ENCODE measurements at places on chromosomes 2 and 18.

- DNase-seq, result no peak
Observed at GRCh38 chr2:94997981-94998930, 27.3 kb upstream of the MAL start.

DNA sequence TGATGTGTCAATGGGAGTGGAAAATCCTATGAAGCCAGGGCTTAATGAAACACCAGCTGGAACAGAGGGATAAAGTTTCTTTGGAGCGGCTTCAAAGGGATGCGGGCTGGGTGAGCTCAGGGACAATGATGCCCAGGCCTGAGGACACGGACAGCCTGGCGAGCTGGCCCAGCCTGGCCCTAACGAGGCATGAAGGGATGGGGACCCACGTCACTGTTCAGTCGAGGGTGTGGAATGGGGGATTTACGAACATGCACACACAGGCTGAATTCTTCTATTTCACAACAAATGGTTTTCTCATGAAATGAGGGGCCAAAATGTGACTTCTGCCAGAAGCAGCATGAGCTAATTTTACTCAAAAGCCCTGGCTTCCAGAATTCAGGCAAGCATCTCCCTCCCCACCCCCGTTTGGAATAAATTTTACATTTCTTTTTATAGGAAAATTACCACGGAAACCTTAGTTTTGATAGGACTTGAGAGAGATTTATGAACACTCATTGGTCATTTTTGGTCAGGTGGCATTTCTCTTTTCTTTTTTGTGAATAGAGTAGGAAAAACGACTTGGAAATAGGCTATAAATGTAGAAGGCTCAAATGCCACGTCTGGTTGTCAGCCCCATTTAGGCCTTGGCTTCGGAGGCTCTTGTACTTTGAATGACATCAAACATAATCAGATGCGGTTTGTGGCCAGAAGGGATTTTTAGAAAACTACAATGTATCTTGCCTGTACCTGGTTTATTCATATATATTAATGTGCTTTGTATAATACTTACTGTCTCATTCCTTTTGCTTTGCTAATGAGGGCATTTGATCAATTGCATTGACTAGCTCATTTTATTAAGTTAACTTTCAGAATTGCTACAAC lies 893.8 kb upstream of the CELF4 start:
- no peak for DNase-seq

DNA sequence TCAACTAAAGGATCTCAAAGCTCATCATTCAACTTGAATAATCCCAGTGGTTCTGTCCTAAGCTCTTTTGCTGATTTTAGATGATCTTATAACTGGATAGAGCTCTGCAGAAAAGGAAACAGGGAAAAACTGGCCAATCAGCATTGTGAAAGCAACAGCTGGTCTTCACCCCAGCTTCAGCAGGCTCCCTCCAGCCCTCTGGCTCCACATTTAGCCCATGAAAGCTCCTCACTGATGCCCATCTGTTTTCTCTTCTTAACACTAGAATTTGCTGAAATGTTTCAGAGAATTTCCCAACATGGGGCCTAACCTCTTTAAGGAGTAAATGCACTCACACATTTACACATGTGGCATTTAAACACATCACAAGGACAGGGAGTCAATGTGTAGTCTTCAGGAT lies 223.3 kb downstream of the CNTNAP5 start:
- DNase-seq, result no peak

- DNase-seq, result no peak
Observed at GRCh38 chr2:206688990-206689389, 29.2 kb downstream of the DYTN start.

DNA sequence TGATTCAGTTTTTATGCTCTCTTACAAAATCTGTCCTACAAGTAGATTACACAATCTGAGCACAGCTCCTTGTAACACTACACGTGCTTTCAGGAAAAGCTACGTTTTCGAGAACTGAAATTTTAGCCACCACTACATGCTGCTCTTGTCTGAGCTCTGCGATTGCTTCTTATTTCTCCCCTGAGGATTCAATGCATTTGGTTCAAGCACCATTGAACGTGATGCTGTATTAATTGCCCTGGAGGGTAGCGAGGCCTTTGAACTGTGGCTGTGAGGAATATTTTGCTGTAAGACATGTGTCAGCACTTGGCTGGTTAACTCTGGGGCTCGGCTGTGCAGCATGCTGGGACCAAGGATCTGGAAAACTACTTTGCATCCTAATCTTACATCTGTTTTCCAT lies 405.8 kb downstream of the EPHA4 start:
- DNase-seq, result no peak

DNA sequence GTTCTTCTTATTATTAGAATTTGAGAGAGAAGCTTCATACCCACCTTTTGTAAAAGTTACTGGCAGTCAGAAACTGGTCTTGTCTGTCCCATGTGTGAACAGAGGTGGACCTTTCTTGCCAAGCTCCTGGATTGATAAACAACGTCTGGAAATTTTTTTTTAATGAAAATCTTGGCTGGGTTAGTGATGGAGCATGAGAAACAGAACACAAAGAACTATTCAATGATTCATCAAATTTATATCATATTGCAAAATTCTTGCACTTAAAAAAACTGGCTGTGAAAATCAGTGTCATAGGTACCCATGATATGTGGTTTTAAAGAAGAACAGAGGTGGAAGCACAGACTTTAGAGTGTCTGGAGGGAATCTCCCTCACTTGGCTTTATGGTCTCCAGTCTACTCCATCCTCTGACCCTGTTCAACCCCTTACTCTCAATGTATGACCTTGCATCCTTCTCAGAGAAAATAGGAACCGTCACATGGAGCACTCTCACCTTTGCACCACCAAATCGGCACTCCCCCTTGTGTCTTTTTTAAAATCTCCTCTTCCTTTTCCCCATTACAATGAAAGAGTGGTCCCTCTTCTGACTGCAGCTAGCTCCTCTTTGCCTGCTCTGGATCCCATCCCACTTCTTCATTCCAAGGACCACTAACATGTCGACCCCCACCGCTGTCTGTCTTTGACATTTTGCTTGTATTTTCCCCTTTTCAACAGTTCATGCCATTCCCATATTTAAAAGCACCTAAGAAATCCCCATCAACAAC lies 58.2 kb downstream of the COPS8 start:
- no peak for DNase-seq

DNA sequence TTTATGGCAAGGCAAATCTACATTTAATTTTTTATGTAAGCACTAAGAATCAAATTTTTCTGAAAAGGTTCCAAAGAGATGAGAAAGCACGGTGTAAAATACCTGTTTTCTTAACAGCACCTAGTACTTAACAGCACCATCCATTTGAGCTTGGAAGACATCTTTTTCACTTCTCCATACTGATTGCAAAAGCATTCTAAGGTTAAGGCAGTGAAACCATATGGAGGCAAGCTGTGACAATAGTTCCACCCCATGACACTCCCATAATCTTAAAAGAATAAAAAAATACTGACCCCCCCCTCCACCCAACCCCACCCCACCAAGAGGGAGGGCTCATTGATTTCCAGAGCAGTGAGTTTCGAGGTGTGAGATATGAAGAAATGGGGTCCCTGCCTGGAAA lies 60.6 kb downstream of the ZCCHC2 start:
- no peak for DNase-seq

DNA sequence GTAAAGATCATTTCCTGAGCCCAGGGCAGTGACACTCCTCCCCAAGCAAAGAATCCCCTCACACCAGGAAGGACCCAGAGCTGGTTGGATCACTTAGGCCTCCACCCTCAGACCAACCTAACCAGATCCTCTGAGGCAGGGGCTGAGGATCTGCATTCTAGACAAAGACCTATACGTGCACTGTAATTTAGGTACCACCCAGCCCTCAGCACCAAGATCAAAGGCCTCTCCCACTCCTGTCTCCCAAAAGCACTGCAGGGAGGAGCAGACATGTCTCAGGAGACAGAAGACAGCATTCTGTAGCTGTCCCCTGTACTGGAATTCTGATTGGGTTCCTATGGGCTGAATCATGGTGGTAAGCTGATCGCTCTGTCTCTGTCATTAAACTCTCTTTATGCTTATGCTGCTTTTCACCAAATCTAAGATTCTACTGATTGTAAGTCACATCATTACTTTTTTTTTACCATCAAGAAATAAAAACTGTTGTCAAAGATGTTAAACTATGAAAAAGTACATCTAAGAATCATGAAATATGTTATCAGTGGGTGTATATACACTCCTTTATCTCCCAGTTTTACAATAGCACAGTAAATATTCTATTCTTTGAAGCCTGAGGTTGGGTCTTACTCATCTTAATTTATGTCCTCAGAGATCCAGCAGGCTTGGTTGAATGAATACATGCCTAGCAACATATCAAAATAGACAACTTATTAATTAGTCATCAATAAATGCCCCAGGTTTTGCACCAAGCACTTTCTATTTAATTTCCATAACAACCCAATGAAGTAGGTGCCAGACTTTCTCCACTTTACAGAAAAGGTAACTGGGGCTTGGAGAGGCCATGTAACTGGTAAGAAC lies 28.3 kb downstream of the MCFD2 start:
- DNase-seq, result no peak

- DNase-seq, result no peak
Observed at GRCh38 chr2:16015210-16015902, 75.0 kb downstream of the MYCN start.

GRCh38 chr2:985317-985898 lies 34.8 kb downstream of the SNTG2 start:
- DNase-seq, result no peak

- DNase-seq, result no peak
Observed at GRCh38 chr2:30363406-30363805, 83.6 kb upstream of the LCLAT1 start.

DNA sequence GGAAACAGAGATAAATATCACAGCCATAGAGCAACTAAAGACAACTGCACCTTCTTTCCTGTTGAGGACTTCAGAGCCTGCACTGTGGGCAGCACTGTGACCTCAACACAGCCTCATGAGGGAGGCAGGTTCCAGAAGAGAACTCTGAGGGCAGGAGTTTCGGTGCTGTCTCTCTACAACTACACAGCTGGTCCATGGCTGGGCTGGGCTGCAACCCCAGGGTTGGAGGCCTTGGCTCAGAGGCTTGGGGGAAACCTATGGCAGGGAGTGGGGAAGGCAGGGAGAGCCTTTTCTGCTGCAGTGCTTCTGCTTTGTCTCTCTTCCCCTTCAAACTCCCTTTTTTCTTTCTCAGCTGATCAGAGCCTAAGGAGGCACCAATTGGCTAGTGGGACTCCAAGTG lies 66.5 kb downstream of the MRO start:
- no peak for DNase-seq

GRCh38 chr2:66830881-66831280 lies 396.0 kb downstream of the MEIS1 start:
- DNase-seq, result no peak
